Stimulated activated CD4-positive, alpha-beta T cell treated with anti-CD3 and anti-CD28 coated beads, TNF-alpha, amount 100 ng/mL, for 4 hours (primary cell): ENCODE measurements at places on chromosomes 12 and 14.

- no peak for DNase-seq
Observed at GRCh38 chr14:104892531-104893434, 27.7 kb downstream of the CEP170B start.

DNA sequence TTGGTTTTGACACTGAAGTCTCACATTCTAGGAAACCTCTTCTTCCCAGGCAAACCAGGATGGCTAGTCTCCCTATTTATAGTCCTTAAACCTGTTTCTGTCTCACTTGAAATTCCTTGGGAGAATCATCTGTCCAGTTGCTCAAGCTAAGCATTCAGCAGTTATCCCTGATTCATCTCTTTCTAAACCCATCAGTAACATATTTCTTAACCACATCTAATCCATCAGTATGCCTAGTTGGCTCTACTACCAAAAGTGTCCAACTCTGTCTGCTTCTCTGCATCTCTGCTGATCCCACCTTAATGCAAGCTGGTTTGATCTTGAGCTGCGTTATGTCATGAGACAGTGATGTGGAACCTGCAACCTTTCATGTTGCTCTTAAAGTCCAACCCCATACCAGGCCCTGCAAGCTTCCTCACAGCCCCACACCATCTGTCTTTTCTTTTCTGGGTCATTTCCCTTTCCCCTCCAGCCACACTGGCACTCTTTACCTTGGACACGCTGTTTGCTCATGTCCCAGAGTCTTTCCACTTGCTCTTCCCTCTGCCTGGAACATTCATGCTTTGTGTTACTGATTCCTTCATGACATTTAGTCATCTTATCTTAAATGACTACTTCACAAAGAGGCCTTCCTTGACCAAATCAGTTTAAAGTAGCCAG, 380.8 kb upstream of the RGS6 start:
- DNase-seq = no peak

DNA sequence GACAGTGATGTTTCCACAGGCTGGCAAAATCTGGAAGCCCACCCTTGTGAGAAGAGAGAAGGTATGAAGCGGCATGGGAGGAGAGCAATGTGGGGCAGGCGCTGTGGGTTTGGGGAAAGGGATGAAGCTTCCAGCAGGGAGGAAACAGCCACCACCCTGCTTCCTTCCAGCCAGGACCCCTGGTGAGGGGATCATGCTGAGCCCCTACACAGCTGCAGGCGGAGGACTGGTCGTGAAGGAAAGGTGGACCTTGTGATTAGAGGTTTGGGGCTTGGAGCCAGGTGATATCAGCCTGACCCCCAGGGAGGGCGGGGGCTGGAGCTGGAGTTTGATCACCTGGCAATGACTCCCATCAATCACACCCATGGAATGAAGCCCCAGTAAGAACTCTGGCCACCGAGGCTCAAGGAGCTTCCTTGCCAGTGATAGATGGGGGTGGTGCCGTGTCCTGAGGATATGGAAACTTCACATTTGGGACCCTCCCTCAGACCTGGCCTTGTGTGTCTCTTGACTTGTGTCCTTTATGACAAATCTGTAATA, 48.6 kb downstream of the RIMBP2 start:
- DNase-seq = no peak

DNA sequence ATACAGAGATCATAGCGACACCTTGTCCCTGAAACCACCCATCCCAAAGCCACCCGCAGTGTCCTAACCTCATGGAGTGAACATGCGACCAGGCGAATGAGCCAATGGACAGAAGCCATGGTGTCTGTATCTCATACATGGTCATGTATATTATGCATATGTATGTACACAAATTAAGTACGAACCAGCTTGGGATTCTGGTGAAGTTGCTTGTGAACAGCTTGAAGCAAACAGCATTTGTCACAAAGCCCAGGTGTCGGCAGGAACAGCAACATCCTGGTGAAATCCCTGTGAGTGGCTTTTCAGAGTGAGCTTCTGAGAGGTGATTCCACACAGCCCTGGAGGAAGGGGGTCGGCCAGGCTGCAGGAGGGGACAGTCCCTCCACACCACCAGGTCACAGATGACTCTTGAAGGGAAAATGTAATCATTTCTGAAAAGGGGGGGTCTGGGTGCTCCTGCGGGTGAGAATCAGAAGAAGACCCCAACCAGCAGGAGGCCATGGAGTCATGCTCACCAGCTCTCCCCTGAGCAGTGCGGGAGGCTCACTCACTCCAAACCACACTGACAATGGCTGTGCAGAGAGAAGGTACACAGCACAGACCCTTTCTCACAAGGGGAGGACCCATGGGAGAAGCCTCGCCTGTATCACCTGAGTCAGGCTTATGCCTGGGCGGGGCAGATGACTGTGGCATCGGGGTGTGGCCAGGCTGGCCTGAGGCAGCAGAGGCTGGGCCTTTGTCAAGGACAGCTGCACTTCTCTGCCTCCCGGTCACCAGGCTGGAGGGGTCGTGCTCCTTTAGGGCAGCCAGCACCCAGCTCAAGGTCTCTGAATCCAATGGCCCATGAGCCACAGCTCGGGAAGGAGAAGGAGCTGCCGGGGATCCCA, 14.3 kb downstream of the CHGA start:
- DNase-seq = no peak

DNA sequence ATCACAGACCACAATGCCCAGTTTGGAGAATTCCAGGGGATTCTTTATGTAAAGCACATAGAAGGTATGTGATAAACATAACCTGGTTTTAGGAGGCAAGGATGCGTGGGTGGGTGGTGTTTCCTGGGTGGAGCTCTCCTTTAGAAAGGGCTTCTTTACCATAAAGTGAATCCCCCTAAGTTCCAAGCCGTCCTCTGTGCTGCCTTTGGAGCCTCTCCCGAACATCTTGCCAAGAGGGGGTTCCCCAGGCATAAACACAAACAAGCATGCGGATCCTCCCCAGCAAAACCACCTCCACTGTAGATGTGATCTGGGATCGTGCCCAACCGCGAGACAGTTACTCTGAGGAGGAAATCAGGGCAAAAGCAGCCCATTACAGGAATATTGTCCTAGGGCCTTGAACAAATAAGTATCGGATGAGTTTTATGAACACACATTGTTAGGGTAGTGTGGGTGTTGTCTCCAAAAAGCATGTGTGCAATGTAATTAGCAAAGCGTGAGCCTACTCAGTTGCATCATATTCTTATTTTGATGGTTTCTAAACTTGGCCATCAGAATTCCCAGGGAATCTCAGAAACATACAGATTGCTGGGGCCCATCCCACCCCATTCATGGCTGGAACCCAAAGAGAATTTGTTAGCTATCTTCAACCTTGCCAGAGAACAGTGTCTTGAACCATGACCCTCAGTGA, 48.8 kb upstream of the CORO1C start:
- DNase-seq = no peak

GRCh38 chr12:66387117-66387516, 84.8 kb downstream of the HELB start:
- no peak for DNase-seq

- no peak for DNase-seq
Observed at GRCh38 chr12:51973560-51973959, 22.1 kb downstream of the ACVR1B start.

GRCh38 chr14:56147986-56148901, 30.0 kb downstream of the PELI2 start:
- no peak for DNase-seq

GRCh38 chr12:53966385-53967133, 6.4 kb upstream of the HOXC11 start:
- DNase-seq = no peak

- no peak for DNase-seq
Observed at GRCh38 chr14:104470588-104470987, 109.0 kb upstream of the C14orf180 start.

GRCh38 chr14:105495990-105496830, 5.2 kb downstream of the TEDC1 start:
- no peak for DNase-seq
